ENCODE measurements at places on chromosomes 6 and 20.
A peak's percentile ranks its signal among the peaks of the same experiment; 100 is the strongest.

DNA sequence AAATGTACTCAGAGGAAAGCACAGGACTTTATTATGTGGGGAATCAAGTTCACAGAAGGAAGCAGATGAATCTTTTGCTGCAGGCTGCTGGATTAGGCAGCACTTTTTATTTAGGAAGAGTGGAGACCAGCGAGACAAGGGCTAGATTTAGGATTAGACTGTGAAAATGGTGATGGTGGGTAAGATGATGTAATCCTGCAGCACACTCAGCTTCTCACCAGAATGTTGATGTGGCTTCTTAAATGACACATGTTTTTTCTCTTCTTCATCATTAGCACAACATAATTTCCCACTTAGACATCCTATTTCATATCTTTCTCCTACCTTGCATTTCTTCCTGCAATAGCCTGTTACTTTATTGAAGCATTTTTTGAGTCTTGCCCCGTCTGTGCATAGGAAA, 1.8 kb downstream of the DEFB128 start:
- no peak for DNase-seq

- no peak for DNase-seq
These were observed 336.5 kb upstream of the ARID1B start for GRCh38 chr6:156440688-156441087.

- DNase-seq, result no peak
These were observed 220.4 kb upstream of the ARID1B start for GRCh38 chr6:156556811-156557210.

DNA sequence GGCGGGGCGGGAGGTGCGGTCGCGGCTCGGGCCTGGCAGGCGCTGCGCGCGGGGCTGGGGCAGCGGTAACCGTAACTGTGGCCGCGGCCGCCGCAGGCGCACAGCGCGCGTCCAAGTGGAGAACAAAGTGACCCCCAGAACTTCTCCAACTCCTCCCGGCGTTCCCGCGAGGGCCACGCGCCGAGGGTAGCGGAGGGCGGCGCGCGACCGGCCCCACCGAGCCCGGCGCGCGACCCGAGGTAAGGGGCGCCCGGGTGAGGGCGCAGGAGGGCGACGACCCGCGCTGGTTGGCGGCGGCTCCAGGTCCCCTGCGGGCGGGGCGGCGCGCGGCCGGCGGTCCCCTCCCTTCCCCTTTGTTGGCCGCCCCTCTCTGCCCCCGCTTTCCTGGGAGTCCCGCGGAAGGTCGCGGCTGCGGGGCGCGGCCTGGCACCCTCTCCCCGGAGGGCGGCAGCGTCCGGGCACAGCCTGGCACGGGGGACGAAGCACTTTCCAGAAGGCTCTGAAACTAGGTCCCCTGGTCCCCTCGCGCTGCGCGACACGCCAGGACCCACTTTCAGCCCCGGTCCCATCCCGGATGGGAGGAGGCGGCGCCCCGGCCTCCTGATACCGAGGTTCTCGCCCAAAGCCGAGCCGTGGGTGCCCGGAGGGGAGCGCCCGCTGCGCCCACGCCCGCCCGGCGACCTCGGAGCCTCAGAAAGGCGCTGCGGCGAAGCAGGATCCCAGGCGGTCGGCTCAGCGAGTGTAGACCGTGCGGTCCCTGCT, at the start of gene TIAM2:
TIAM2 (plus strand) TSS at position 62 of the 762 bp plus-strand sequence. CDS start 133,909 bp downstream, outside the sequence.
- no peak for DNase-seq

- DNase-seq, result peak; percentile 35
These were observed 645.0 kb downstream of the PHF3 start for GRCh38 chr6:64280569-64280968.

GRCh38 chr6:151537556-151537955, 43.7 kb downstream of the CCDC170 start:
- no peak for DNase-seq

DNA sequence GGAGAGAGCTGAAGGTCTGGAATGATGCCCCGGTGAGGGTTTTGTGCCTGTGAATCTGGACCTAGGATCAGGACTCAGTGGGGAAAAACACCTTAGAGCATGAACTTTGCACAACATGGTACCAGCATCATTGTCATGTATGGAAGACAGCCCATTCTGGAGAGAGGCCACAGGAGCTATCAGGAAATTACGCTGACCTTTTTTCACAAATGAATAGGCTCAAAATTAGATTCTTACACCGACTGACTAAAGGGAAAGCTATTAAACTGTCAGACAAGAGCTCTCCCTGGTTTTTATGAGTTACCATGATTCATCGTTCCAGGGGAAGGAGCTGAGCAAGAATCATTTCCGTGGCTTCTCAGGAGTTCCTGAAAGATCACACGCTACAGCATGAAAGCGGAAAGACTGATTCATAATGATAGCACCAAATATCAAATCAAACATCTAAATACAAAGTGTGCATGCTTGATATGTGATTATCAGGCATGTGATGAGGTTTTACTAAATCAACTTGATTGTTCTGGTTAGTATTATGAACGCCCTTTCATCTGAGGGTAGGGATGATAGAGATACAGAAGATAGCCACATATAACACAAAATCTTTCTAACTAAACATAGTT, 224.9 kb upstream of the SMLR1 start:
- DNase-seq, result peak; percentile 72

GRCh38 chr6:170050591-170051041, 240.3 kb downstream of the DLL1 start:
- no peak for DNase-seq

DNA sequence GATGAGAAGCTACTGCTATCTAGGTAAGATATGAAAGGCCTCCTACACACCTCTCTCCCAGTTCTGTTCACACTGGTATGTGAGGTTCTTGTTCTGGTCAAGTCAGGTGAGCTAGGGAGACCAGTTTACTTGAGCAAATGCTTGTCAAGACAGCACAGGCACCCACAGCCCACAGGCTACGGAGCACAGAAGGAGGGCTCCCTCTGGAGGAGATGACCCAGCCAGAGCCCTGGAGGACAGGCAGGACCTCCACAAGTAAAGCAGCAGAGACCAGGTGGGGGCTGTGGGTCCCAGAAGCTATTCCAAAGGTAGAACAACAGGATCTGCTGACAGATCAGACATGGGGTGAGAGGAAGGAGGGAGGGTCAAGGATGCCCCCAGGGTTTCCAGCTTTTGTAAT, 13.2 kb downstream of the MMP24OS start:
- peak; percentile 78 for DNase-seq

GRCh38 chr20:54172532-54172855, 1.3 kb downstream of the CYP24A1 start:
- DNase-seq, result no peak

DNA sequence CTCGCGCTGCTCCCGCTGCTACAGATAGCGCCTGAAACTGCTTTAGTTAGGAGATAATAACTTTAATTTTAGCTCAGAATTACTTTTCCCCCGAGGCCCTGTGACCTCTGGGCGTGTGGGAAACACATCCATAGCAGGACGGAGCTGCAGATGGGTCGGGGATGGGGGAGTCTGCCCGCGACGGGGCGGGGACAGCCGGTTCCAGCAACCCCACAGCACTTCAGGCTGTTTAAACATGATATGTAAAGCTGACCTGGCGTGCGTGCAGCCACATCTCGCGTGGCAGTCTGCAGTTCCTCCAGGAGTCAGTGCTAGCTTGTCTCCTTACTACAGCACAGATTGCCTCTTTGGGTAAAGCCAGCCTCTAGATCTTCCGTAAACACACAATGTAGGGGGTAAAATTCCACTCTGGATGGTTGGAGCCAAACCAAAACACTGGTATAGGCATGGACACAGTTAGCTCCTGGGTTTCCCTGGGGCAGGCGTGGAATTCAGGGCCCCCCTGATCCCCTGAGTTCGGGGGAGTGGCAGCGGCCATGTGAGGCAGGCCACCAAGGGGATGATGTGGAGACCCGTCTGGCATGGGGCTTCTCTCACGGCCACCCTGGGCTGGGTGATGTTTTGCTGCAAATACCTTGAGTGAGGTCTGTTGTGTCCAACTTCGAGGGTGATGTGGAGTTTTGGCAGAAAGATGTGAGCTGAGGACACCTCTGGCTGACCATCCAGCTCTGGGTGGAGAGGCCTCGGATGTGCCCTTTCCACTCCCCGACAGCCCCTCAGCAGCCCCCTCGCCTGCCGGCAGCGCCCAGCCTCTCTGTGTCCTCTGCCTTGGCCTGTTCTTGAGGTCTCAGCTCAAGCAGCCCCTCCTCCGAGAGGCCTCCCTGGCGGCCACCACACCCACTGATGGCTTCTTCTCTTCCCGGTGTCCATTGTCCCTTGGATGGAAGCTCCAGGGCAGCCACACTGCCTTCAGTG, 214.5 kb downstream of the TAF4 start:
- no peak for DNase-seq

DNA sequence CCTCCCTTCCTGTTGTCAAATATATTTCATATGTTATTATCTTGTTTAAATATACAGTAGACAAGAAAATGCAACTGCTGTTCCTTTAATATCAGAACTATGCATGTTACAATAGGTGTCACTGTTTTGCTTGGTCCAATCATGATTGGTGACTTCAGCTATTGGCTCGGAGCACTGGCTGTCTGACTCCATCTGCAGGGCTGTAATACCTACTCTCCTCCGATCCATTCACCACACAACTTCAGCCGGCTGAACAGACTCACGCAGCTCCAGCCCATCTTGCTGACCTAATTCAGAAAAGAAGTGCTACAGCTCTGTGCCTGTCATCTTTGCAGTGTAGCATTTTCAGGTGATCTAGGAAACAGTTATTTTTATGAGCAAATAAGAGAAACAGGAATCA, at the start of gene BTBD3:
BTBD3 (plus strand) TSS at position 231 of the 400 bp plus-strand sequence. CDS start 383 bp downstream, outside the sequence.
- DNase-seq, result peak; percentile 54

Measured in ACHN (cell line).